ENCODE measurements at places on chromosomes 5 and 9.

DNA sequence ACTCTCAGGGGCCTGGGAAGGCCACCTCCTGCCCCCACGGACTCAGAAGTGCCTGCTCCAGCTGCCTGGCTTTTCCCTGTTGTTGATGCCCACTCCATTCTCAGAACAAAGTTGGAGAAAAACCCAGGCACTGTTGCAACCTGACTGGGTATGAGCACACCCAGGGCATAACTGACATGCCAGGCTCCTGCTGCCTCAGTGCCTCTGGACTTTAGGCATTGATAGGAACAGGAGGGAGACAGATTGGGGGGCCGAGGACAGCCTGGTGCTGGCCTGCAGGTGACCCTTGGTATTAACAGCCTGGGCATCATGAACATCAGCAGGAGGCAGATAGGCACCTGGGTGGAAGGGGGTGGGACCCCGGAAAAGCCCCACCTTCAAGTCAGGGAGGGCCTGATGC is 685.9 kb upstream of the CDH10 start:
- no peaks in the 10 kb centered on the region for H3K36me3 ChIP-seq
- H3K4me1 ChIP-seq, result no peaks in the 10 kb centered on the region
- DNase-seq, result no peak

DNA sequence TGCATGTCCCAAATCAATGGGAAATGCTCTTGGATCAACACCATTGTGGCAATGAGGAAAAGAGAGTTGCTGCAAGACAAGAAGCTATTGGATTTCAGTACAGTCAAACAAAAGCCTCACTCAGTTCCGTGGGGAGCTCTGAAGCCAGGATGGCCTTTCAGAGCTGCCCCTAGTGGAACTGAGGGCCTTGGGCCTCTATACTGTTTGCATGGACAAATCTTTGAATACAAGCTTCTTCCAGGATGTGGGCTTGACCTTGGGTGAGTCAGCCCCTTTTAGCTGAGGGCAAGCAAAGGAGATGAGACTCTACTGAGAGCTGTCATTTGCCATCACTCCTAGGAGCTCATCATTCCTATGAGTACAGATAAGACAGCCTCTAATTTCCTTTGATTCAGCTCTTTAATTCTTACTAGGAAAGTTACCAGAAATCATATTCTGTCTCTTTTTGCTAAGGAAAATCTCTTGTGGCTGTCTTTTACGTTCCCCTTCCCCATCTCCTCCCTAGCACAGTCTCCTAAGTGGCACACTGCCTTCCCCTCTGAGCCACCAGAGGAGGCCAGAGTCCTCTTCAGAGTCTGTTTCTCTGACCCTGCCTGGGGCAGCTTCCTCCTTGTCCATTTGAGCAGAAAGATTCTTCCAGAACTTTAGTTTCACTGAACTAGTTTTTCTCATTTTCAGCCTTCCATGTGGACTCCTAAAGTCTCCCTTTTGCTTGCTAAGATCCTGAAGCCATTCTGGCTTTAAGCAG is 168.8 kb upstream of the POC5 start:
- no peaks in the 10 kb centered on the region for H3K27me3 ChIP-seq
- no peaks in the 10 kb centered on the region for H3K4me1 ChIP-seq
- no peak overlapping the region for H3K27ac ChIP-seq
- H3K4me3 ChIP-seq, result no peak overlapping the region

GRCh38 chr5:82564963-82565362 is 286.8 kb upstream of the RPS23 start:
- no peaks in the 10 kb centered on the region for H3K27me3 ChIP-seq
- no peak overlapping the region for H3K27ac ChIP-seq
- H3K4me1 ChIP-seq, result peaks cover 19% of the 10 kb centered on the region
- H3K4me3 ChIP-seq, result no peak overlapping the region
- H3K36me3 ChIP-seq, result no peaks in the 10 kb centered on the region

DNA sequence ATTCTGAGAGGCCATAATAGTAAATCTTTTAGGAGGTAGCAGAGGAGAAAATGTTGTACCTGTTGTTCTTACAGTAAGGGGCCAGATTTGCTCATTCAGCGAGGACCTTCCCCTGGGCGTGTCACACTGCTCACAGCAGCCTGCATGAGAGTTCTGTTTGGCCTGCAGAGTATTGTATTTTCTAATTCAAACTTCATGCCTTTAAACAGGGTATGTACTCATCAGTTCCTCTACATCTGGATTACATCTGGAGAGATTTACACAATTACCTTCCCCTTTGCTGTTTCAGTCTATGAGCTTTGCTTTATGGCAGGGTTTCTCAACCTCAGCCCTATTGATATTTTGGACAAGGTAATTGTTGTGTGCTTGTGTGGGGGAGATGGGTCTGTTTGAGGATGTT is 170.9 kb upstream of the STK32A start:
- H3K27me3 ChIP-seq, result no peaks in the 10 kb centered on the region
- no peaks in the 10 kb centered on the region for H3K4me1 ChIP-seq
- no peaks in the 10 kb centered on the region for H3K36me3 ChIP-seq
- no peak overlapping the region for H3K4me3 ChIP-seq

Measured in liver (tissue), 10 donors.